ENCODE measurements at places on chromosomes 2 and 18. TPM values are rescaled to one million over a fixed set of nuclear protein-coding genes. Genes with fewer than 3 reads are reported as not detected.

Gene LAMA1
- 31.2 TPM for total RNA-seq

Gene HPCAL1
- total RNA-seq, result 17.5 TPM

Gene CCDC74A
- 8.3 TPM for total RNA-seq

Gene CABLES1
- total RNA-seq, result 2.7 TPM

Gene FZD7
- total RNA-seq, result 51.4 TPM

Gene ANTXR1
- 73.1 TPM for total RNA-seq

Gene ASXL2
- 6.8 TPM for total RNA-seq

Gene TIMM21
- total RNA-seq, result 29.7 TPM

Gene FHL2
- total RNA-seq, result 193 TPM

Gene KIF1A
- total RNA-seq, result 0.14 TPM

All from smooth muscle cell of the umbilical artery (primary cell).